ENCODE measurements at places on chromosomes 3 and 15.
A peak's percentile ranks its signal among the peaks of the same experiment; 100 is the strongest.

GRCh38 chr15:52370010-52370409 lies 74.4 kb upstream of the MYO5C start:
- ATAC-seq = no peak

GRCh38 chr3:168273036-168273435 lies 177.3 kb upstream of the GOLIM4 start:
- ATAC-seq = no peak

DNA sequence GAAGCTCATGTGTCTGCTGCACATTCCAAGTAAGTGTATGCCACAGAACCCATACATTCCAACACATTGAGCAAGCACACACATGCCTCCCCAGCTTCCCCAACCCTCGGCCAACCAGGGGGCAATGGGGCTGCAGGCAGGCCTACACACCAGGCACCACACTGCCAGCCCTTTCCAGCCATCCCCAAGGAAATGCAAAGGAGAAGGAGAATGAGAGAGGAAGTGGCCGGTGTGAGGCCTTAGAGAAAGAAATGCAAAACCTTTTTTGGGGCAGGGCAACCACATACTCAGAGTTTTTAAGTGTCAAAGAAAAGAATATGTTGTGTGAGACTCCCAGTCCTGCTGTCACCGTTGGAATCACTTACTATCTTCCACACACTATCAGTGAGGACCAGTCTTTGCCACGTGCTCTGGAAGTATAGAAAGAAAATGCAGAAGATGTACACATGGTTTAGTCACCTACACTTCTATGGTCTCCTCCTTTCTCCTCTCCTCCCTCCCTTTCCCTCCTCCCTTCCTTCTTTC lies 11.1 kb downstream of the IGF2BP2 start:
- peak; percentile 94 for ATAC-seq

- ATAC-seq = no peak
These were observed 51.0 kb upstream of the KLF13 start for GRCh38 chr15:31275331-31276262.

DNA sequence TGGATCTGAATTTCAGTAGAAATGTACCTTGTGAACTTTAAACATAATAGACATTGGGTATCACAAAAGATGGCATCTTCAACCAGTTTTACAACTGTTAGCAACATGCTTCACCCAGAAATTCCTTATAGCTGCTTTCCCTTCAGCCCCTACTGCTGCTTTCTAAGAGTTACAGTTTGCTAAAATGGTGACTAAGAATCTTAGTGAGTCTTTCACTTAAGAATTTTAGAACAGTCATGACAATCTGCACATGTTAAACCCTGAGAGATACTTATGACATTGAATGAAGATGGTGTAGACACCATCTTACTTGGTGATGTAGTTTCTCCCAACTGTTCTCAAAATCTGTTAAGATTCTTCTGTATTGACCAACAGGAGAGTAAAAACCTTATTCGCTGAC lies 129.7 kb upstream of the UBE2E1 start:
- ATAC-seq = peak; percentile 40

GRCh38 chr3:25107918-25108617 lies 320.0 kb upstream of the RARB start:
- no peak for ATAC-seq

DNA sequence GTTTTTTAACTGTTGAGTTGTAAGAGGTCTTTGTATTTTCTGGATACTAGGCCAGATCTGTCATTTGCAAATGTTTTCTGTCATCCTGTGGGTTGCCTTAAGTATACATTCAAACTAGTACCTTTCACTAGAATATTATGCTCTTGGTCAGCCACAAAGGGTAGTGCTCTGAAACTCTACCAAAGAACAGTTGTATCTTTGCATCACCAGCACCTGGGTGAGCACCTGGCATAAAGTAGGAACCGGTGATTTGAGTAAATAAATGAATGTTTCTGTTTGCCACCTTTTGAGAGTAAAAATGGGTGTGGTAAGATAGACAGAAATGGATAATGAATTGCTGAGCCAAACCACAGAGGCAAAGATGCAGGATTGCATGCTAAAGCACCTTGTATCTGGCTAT lies 98.7 kb downstream of the SLCO3A1 start:
- no peak for ATAC-seq

DNA sequence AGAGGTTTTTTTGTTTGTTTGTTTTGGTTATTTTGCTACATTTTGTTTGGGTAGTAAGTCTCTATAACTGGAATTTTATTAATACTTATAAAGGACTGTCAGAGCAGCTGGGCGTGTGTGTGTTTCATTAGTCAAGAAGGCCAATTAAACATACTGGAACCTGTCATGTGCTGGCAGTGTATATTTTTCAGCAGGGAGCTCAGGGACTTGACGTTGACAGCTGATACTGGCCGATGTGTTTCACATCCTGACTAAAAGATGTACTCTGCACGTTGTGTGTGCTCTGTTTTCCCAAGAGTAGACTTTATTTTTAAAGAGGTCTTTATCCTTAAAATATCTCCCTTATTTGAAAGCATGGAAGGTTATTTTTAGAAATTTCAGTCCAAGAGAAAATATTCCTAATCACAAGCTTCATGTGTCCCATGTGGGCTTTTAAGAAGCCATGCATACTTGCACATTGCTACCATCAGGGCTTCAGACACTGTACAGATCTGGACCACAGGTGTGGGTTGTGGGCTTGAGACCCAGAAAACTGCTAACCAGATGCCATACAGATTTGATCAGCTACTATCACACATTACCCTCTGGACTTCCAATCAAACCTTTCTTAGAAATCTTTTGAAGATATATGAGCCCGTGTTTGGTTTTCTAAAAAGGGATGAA lies 135.9 kb downstream of the FEZF2 start:
- no peak for ATAC-seq

- ATAC-seq = peak; percentile 39
These were observed 68.6 kb upstream of the ATP13A3 start for GRCh38 chr3:194555175-194556062.

GRCh38 chr15:54089776-54090175 lies 111.5 kb downstream of the UNC13C start:
- no peak for ATAC-seq

DNA sequence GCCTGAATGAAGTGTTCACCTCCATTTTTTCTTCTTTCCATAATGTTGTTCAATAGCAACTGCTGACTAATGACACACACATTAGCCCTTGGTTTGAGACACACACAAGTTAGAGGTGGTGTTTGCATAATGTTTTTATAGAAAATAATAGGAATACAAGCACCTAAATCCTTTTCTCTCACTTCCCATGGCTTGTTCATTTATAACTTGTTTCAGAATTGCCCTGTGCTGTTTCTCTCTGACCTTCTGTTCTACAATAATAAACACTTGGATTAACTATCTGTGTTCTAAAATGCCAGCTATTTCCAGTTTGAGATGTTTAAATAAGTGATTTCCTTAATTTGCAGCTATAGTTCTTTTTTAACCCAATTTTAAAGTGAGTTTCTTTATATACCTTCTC lies 525.1 kb upstream of the ROBO2 start:
- ATAC-seq = no peak

All from SK-N-SH treated with all-trans-retinoic acid at 6 μM for 48 hours (cell line).